NCI-H345 (cell line): ENCODE measurements at places on chromosomes 11 and 22.
A peak's percentile ranks its signal among the peaks of the same experiment; 100 is the strongest.

GRCh38 chr11:115366826-115367225 is 137.4 kb downstream of the CADM1 start:
- DNase-seq = no peak

- no peak for DNase-seq
Observed at GRCh38 chr11:126398296-126398695, 42.8 kb downstream of the ST3GAL4 start.

DNA sequence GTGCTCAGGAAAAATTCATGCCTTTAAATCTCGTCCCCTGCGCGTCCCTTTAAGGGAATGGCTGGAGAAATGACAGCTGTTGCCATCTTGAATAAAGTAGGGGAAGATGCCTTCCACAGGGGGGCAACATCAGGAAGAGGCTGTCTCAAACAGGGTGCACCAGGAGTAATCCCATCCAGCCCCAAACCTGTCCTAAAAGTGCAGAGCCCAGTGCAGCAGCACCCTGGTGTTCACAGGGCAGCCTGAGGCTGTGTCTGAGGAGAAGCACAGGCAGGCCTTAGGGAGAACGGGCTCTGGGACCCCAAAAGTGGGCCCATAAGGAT is 10.8 kb upstream of the C11orf96 start:
- DNase-seq = no peak

- no peak for DNase-seq
Observed at GRCh38 chr11:94727819-94728218, 40.3 kb upstream of the AMOTL1 start.

DNA sequence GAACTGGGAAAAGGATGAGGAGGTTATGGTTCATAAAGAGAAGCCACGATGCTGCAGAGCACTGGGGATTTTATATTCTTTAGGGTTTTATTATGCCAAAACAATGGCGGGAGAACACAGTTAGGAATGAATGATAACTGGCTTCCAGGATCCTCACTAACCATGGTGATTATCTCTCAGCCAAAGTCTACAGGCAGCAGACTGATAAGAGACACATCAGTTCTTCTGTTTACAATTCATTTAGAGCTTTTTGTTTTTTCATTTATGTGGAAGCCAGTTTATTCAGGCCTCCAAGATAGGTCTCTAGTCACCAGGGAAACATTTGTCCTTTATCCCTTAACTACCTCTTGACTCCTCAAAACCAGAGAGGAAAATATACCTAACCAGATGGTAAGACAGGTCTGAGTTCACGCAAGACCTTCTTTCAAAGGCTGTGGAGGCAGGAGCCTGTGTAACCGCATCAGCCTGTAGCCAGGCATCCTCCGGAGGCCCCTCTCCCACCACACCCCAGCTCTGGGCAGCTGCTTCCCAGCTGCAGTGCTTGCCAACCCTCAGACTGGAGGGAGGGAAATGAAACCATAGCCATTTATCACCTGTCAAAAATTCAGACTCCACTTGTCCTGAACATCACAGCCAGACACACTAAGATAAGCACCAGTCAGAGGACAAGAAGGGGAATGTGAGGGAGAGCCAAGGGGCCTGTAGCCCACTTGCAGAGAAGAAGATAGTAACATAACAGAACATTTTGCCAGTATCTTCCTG is 57.2 kb upstream of the FAM181B start:
- DNase-seq = no peak

DNA sequence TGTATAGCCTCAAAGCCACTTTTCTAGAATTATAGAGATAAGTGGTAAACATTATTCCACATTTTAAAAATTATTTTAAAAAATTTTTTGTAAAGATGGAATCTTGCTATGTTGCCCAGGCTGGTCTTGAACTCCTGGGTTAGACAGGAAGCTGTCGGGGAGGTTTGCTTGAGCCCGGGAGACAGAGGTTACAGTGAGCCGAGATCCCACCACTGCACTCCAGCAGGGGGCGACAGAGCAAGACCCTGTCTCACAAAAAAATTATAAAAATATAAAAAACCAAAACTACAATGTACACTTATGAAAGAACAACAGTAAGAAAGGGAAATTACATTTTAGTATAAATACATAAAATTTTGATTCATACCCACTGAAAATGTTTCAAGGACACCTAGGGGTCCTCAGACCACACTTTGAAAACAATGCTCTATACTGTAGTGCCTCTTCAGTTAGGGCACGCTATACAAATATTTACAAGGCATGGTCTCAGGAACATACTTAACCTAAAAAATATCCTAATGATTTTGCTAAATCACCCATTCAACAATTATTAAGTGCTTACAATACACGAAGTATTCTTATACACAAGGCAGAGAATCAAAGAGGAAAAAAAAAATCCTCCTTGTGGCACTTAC is 111.2 kb downstream of the MRTFA start:
- DNase-seq = no peak

- no peak for DNase-seq
Observed at GRCh38 chr22:46674906-46675305, 54.7 kb downstream of the GRAMD4 start.

GRCh38 chr11:67452141-67452952 is at the start of gene GPR152:
GPR152 (minus strand) TSS chr11:67452729; CDS start chr11:67452724, 5 bp downstream.
- no peak for DNase-seq

DNA sequence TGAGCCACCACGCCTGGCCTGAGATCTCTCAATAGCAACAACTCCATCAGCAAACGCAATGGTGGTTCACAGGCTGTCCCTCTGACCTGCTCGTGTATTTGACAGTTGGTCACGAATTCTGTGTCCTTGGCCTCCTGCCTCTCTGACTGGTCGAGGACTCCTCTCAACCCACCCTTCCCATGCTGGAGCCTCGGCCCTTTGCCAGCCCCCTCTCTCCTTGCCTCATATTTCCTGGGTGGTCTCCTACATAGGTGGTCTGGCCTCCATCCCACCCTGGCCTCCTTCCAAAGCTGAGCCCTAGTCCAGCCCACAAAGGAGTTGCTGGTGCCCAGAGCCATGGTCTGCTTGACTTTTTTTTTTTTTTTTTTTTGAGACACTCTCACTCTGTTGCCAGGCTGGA is 11.4 kb upstream of the A4GALT start:
- DNase-seq = no peak

GRCh38 chr11:101182467-101182866 is 52.9 kb upstream of the PGR start:
- DNase-seq = no peak

- no peak for DNase-seq
Observed at GRCh38 chr11:17184882-17185587, 22.8 kb downstream of the PIK3C2A start.

DNA sequence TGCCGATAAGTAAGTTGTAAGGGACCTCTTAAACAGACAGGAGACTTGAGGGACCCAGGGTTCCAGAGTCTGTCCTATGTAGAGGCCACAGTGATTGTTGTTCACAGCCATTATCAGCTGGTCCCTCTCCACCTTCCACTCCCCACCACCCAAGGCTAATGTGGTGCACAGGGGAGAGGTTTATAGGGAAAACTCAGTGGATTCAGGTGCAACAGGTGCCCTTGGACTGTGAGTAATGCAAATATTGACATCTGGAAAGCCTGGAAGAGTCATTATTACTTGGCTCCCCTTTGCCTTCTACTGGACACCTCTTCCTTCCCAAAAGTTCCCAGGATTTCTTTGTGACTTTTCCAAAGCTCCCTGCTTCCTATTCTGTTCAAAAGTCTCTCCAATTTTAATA is 441.1 kb upstream of the CCDC90B start:
- no peak for DNase-seq

- peak; percentile 3 for DNase-seq
Observed at GRCh38 chr11:31958076-31958735, 132.7 kb upstream of the RCN1 start.

- no peak for DNase-seq
Observed at GRCh38 chr11:93654226-93654625, 7.3 kb upstream of the CEP295 start.

DNA sequence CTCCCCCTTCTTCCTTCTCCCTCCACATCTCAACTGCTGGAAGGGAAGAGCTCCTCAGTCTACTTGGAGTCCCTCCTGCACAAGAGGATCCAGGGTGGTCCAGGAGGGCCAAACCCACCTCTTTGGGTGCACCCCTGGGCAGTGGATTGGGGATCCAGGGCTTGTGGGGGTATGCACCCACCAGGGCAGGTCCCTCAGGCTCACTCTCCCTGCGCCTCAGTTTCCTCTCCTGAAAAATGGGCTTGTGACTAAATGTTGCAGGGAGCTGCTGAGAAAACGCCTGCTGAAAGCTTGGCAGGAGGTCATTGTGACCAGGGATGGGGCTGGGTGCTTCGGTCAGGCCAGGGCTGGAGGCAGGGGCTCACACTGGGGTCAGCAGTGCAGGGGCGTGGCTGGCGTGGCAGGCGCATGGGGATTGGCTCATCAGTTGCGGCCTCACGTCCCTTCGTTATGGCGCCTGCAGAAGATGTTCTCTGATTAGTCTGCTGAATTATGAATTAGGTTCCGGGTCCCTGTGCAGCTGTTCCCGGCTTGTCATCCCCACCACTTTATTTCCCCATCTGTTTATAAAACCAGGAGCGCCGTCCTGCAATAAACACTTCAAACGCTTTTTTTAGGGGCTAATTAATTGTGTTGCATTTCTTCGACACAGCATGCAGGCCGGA is 25.7 kb upstream of the CCDC188 start:
- DNase-seq = no peak

- DNase-seq = no peak
Observed at GRCh38 chr22:24063986-24064385, 52.9 kb downstream of the CABIN1 start.
